Astrocyte of the cerebellum (primary cell): ENCODE measurements at places on chromosomes 4 and X.

DNA sequence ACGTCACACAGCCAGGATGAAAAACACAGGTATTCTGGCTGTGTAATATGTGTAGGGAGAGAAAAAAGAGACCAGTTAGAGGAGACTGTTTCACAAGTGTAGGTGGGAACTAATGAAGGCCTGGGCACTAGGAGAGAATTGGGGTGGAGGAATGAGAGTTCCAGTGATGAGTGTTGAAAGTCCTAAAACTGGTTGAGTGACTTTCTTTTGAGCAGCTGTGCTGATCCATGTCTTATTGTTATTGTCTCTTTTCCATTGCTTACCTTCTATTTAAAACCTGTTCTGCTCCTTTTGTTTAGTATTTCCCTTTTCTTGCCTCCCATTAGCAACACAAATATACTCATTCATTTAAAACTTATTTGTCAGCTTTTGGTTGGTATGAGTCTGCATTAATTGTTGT lies 88.7 kb downstream of the PDLIM5 start:
- no peak for DNase-seq

DNA sequence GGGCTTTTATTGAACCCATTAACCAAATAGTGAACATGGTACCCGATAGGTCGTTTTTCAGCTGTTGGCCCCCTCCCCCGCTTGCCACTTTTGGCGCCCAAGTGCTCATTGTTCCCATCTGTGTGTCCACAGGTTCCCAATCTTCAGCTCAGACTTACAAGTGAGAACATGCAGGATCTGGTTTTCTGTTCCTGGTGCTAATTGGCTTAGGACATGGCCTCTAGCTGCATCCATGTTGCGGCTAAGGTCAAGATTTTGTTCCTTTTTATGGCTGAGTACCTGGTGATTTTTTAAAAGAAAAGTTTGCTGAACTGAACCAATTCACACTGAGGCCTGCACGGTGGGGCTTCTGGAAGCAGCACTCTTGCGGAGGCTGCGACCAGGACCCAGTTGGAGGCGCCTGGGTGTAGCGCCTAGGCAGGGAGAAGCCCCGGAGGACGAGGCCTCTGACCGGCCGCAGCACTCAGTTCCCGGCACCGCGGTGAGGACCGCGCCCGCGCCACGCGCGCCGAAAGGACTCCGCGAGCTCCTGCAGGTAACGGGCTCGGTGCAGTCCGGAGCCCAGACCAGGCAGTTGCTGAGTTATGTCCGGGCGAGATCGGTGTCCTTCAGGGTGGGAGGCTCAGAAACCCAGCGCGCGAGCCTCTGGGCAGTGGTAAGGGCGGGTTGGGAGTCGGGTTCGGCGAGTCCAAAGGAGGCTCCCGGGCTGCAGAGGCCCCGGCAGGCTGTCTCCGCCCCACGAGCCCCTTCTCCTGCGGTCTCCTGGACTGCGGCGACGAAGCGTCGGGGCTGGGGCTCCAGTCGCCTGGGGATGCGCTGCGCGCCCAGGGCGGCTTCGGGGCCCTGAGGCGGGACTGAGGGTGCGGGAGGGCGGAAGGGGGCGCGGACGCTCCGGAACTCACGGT lies 15.8 kb upstream of the SLC25A4 start:
- no peak for DNase-seq

DNA sequence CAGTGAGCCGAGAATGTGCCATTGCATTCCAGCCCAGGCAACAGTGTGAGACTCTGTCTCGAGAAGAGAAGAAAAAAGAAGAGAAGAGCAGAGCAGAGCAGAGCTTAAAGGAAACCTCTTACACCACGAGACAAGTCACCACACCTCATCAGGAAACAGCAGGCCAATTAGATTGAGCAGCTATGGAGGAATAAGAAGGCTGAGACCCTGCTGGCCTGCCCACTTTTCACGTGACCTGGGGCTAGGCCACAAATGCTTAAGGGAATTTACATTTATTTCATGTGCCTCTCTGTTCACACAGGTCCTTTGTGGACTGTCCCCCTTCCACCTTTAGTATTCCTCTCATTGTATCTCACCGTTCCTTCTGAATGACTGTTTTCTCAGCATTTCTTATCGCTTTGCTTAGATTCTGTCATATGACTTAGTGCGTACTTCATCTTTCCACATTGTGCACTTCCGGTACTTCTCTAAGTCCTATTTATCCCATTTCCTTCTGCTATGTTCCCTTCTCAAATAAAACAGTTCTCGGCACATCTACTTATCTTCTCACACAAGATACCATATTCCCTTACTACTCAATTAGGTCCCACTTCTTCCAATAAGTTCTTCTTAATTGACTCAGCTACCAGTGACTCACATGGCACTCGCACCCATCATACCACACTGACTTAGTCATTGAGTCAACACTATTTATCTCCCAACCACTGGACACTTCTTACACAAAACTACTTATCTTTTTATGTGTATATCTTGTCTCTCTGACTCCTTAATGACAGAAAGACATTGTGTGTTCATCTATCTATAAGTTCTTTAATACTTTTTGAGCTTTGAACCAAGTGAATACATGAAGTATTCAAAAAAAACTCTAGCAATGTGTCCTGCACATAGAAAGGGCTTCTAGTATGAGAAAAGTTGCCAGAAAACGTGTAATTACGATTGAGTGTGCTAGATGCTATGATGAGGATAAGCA lies 11.0 kb downstream of the CUL4B start:
- DNase-seq = peak; percentile 74

GRCh38 chr4:153474251-153474650 lies 8.1 kb downstream of the TMEM131L start:
- DNase-seq = no peak

DNA sequence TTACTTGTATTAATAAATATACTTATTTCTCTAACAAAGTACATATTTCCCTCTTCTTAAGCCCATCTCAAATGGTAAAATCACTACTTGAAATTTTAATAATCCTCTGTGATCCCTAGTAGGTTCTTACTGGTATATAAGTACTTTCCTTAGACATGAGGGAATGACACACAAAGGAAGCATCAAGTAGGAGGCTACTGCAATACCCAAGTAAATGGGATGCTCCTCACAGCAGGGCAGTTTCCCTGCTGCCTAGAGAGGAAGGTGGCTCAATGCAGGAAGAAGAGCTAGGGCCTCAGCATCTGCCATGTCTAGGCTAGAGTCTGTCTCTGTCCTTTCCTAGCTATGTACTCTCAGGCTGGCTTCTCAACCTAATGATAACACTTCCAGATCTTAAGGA lies 122.1 kb upstream of the DIPK2B start:
- no peak for DNase-seq

- peak; percentile 59 for DNase-seq
Observed at GRCh38 chr4:68466185-68466584, 18.9 kb downstream of the TMPRSS11E start.

GRCh38 chr4:155487210-155487609 lies 110.4 kb upstream of the MAP9 start:
- DNase-seq = no peak

DNA sequence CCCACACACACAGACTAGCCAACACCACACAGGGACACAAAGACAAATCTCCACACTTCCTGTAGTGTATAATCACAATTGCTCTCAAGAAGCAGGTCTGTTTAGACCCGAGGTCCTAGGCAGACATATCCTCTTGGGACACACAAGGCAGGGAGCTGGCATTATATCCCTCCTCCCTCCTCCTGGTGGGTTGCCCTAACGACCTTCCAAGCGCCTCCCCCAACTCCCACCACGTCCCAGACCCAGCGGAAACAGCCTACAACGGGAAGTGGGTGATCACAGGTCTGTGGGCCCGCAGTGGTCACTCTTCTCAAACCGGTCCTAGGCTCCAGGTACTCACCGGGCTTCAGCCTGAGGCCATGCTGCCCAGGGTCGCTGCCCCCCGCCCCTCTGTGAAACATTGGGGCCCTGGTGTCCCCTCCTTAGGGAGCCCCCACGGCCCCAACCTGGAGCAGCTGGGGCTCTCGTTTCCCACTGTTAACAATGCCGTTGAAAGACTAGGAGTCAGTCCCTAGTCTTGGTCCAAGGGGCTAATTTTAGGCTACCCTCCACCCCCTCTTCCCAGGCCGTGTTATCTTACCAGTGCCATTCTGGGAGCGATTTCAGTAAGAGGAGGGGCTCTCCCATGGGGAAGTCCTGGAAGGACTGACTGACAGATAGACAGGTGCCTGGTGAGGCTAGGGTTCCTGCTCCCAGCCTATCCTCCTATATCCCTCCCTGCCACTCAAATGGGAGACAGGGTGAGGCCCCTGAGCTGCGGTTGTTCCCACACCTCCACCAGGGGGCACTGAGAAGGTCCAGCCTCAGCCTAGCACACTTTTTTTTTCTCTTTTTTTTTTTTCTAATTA lies at the start of gene ASB12:
Gene ASB12 (minus strand): TSS at position 485 of the 848 bp plus-strand sequence. CDS start 4,957 bp downstream, outside the sequence.
- no peak for DNase-seq

GRCh38 chr4:13893211-13893610 lies 265.7 kb upstream of the BOD1L1 start:
- no peak for DNase-seq

GRCh38 chr4:64271601-64272081 lies 137.6 kb downstream of the TECRL start:
- DNase-seq = peak; percentile 0

DNA sequence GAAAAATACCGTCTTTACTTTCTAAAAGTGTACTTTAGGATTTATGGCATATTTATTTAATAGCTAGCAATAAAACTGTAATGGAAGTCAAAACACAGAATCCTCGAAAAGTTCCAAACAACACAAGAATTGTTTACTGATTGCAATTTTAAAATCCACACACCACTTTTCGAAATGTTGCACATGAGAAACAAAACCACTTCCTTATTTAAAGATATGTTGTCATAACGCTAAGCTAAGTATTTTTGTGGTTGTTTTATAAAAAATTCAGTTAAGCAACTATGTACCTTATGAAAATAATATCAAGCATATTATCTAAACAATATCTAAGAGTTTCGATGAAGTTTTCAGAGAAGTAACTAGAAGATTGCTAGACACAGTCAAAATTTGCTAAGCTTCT lies 344 bp downstream of the TMPRSS11D start:
- DNase-seq = no peak

DNA sequence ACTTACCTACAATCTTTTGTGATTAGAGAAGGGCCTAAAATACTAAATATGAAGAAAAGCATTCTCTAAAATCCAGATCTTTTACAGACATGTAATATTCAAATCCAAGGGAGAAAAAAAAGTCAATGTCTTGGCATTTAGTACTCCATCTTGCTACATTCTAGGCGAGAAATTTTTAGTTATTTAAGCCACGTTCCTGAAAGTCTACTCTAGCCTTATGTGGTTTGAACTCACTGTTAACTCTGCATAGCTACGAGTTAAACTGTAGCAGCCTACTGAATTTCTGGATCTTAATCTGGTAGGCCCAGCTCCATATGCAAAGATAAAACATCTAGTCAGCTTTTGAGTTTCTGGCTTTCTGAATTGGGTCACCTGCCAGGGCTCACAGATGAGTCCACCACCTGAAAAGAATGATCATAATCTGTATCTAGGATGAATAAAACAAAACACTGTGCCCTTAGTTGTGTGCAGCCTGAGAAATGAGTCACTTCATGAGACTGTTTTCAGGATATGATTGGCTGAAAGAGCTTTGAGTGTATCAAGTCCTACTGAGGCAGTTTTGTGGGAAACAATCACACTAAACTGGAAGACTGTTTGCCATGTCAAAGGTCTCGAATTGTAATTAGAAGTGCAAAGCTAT lies 3.2 kb upstream of the NEK1 start:
- DNase-seq = no peak

GRCh38 chrX:134452596-134452995 lies 7.4 kb upstream of the HPRT1 start:
- DNase-seq = no peak
